A549 treated with Hydrocortisone at 1 μM for 4 hours (cell line): ENCODE measurements at places on chromosomes 5 and 9. TPM values are rescaled to one million over a fixed set of nuclear protein-coding genes. Genes with fewer than 3 reads are reported as not detected.

The GLRA1 gene
- not detected in 5 replicates for total RNA-seq

The SLC34A1 gene
- not detected in 5 replicates for total RNA-seq

The C5orf15 gene
- 43.6 to 59.4 TPM (median 54.3 TPM) in 5 replicates for total RNA-seq

The EIF4E1B gene
- total RNA-seq: not detected in 5 replicates

The C7 gene
- not detected in 5 replicates for total RNA-seq

The FRRS1L gene
- 0.15 to 0.21 TPM (median 0.21 TPM) in 5 replicates for total RNA-seq
